ENCODE measurements at places on chromosomes 6 and 20.

DNA sequence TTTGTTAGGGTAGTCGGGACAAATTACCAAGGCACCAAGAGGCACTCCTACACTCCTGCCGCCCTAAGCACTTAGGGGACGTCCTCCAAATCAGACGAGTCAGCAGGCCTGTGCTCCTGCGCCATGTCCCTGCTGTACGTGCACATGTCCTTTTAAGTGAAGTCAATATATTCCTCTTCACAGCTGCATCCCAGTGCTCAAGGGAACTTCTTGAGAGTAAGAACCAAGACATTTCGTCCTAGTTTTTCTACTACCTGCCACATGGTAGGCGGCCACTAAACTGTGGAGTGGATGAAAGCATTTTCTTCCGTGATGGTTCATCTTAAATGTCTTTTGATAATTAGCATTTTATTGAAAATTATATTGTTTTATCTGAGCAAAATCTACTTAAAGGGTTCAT, 100.7 kb downstream of the RPP40 start:
- no peak for DNase-seq

- no peak for DNase-seq
Measured at GRCh38 chr6:129673748-129674147, 36.2 kb downstream of the ARHGAP18 start.

- DNase-seq: peak; percentile 30
Measured at GRCh38 chr6:152273638-152274037, 363.5 kb downstream of the SYNE1 start.

DNA sequence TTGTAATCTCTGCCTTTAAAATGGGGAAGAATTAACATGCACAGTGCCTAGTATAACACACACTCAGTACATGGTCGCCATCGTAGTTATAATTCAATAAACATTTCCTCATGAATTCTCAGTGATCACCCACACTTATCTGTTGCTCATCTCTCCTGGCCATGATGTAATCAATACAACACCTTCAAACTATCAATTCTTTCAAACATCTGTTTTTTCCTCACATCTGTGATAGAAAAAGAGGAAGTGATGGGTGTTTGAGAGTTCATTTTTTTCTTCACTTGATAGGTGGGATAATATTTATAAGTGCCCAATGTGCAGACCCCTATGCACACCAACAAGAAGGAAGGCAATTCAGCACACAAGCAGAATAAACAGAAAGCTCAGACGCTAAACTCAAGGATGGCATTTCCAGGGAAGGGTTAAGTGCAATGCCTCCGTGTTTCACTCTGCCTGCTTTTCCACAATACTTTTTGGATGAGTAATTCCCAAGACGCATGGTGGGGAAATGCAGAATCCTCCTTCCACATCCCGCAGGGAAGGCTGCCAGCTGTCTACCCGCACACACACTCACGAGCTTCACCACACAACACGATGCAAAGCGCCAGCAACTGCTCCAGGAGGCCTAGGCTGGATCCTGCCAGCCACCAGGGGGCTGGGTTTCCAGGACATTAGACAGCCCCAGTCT, 100.3 kb downstream of the GMPR start:
- DNase-seq: peak; percentile 100
